Activated T-cell treated with anti-CD3 and anti-CD28 coated beads for 48 hours (primary cell): ENCODE measurements at places on chromosomes 16 and 17.

DNA sequence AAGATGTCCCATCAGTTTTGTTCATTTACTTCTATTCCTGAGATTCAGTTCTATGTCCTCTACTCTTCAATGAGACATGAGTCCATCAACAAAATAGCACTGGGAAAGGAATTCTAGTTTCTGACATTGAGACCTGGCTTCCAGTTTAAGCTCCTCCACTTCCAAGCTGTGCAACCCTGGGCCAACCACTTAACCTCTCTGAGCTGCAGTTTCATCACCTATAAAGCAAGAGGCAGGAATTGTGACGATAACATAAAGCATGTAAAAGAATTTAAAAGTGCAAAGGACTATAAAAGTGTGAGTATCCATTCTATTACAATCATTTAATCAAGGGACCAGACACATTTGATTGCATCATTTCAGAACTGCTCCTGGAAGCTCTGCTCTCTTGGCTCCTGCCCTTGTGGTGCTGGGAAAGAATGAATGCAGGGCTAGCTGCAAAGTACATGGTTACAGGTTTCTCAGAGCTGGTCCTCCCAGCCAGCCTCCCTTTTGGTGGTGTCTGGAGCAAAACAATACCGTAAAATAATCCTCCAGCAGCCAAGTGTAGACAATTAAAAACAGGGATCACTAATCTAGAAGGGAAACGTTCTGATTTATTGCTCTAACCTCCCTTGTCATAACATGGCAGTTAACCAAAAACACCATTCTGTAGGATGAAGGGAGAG lies 113.9 kb downstream of the VPS53 start:
- DNase-seq: no peak

DNA sequence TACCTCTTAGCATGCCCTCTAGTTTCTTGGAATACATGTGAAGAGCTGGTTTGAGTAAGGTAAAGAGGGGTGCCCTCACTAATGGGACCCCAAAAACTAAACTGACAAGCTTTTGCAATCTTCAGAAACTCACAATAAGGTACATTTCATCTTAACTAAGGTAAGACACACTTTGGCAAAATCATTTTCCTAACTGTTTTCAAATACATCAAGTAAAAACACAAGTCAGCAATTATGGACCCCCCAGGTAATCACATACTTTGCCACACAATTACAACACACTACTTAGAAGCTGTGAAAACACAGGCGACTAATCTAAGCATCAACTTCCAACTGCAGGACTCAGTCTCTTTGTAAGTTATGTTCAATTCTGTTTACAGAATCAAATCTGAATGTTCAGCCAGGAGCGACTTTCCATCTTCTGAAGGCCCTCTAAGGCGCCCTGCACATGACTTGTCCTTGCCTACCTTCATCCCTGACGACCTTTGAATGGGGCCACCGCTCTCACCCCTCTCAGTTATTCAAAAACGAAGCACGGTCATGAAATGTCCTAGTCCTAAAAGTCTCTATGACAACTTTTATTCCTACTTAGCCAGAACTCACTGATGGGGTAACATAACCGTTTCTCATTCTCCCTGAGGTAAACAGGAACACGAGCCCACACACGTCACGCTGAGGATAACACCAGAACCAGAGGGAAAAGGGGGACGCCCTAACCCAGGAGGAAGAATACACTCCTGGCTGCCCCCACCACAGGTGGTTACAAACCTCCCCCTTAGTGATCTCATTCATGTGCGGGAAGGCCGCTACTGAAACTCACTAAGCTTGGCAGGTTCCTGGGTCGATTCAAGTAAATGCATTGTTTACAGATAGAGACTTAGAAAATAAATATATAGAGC lies 5.5 kb downstream of the CREBBP start:
- DNase-seq: no peak

GRCh38 chr16:23670137-23670776 lies 8.4 kb upstream of the PLK1 start:
- DNase-seq: peak; percentile 42

DNA sequence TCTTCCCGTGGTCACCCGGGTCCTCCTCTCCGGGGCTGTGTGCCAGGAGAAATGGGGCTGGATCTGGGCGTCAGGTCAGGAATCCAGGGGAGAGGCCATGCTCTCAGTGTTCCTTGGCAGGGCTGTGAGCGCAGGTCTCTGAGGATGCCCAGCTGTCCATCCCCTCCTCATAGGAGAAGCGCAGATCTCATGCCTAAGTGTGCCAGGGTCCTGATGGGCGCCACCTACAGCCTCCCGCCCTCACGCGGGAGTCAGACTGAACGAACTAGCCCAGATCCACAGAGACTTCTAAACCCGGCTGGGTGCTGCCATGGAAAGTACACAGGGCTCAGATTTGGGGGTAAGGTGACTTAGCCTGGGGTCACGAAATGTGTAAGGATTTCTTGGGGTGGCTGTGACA lies 24.3 kb downstream of the MGRN1 start:
- no peak for DNase-seq

GRCh38 chr16:71837150-71837549 lies 8.6 kb upstream of the ATXN1L start:
- no peak for DNase-seq

GRCh38 chr17:2723505-2723996 lies 12.0 kb upstream of the CLUH start:
- DNase-seq: no peak

GRCh38 chr16:62816971-62817519 lies 780.8 kb upstream of the CDH8 start:
- no peak for DNase-seq

- DNase-seq: no peak
Observed at GRCh38 chr17:58300336-58300735, 19.6 kb upstream of the MPO start.

DNA sequence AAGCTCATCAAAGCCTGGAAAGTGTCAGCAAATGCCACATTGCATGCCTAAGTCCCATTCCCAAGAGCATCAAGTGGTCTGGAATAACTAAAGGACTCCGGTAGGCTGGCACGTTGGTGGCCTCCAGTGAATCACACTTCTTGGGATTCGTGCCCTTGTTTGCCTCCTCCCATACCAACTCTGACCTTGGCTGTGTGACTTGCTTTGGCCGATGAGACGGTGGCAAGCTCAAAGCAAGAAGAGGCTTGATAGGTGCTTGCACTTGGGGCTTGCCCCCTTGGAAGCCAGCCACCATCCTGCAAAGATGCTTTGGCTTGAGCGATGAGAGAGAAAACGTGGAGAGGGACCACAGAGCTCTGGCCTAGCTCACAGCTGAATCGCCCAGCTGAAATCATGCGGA lies 313.1 kb upstream of the ZFHX3 start:
- DNase-seq: no peak

DNA sequence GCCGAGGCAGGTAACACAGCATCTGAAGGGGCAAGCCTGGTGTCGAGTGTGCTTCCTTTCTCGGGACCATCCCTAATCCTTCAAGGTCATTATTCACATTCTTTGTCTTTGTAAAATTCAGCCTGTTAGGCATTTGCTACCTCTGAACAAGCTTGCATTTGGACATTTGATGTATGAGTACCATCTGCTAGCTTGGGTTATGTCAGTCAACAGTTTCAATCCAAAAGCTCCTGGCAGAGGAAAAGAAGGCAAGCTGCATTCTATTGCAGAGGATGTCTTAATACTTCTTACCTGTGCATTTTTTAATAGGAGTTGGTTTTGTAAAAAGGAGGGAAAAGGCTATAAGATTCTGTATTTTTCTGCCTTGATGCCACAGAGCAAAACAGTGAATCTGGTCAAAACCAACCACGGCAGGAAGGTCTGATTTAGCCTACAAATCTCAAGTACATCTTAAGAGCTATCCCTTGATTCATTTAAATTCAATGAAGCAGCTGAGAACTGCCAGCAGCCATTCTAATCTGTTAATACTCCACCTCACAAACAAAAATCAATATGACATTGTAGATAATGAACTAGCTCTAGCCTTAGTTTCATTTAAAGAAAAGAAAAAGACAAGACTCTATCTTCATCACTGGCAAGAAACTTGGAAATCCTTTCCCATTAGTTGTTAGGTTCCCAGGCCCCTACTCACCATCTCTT lies 39.0 kb downstream of the TEX2 start:
- no peak for DNase-seq

GRCh38 chr17:14197586-14197985 lies 39.1 kb downstream of the CDRT15 start:
- DNase-seq: peak; percentile 63

DNA sequence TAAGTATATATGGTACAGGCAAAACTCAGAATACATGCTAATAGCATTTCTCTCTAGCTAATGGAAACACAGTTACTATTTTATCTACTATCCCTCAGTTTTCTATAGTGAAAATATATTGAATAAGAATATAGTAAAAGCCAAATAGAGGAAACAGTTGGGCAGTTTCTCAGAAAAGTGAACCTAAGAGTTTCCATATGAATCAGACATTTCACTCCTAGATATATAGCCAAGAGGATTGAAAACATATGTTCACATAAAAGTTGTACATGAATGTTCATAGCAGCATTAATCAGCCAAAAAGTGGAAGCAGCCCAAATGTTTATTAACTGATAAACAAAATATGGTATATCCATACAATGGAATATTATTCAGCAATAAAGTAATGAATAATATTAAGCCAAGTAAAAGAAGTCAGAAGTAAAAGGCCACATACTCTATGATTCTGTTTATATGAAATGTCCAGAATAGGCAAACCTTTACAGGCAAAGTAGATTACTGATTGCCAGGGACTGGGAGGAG lies 134.6 kb downstream of the CYB561 start:
- no peak for DNase-seq

- no peak for DNase-seq
Observed at GRCh38 chr17:12744298-12744697, 45.0 kb upstream of the ARHGAP44 start.

GRCh38 chr17:53475002-53475401 lies 347.7 kb upstream of the KIF2B start:
- DNase-seq: no peak

DNA sequence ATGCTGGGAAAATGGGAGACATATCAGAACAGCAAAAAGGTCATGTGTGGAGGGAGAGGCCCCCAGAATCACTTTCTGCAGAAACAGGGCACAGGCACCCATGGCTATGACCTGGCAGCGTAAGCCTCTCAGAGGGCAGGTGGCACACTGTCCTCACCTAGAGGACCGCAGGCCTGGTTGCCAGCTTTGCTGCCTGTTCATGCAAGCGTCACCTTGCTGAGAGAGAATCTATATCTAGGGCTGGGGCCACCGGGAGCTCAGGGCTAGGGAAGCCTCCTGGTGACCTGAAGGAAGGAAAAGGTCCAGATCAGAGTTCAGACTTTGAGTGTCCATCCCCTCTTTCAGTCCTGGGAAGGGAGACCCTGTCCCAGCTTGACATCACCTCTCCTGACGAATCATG lies 78.7 kb downstream of the GOSR1 start:
- no peak for DNase-seq

DNA sequence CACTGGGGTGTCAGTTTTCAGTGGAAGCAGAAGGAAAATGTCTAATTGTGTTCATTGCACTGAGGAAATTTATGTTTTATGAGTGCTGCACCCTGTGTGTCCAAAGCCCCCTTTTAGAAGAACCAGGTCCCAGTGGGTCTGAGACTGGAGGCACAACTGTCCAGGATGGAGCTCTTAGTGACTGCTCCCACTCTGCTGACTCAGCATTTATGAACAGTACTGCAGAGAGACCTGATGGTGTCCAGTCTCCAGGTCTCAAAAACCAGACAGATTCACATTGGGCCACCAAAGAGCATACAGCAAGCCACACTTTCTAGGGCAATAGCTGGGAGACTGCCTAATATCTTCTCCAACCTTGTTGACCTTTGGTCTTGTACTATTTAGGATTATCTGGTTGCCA lies 321.9 kb downstream of the CBLN1 start:
- no peak for DNase-seq

DNA sequence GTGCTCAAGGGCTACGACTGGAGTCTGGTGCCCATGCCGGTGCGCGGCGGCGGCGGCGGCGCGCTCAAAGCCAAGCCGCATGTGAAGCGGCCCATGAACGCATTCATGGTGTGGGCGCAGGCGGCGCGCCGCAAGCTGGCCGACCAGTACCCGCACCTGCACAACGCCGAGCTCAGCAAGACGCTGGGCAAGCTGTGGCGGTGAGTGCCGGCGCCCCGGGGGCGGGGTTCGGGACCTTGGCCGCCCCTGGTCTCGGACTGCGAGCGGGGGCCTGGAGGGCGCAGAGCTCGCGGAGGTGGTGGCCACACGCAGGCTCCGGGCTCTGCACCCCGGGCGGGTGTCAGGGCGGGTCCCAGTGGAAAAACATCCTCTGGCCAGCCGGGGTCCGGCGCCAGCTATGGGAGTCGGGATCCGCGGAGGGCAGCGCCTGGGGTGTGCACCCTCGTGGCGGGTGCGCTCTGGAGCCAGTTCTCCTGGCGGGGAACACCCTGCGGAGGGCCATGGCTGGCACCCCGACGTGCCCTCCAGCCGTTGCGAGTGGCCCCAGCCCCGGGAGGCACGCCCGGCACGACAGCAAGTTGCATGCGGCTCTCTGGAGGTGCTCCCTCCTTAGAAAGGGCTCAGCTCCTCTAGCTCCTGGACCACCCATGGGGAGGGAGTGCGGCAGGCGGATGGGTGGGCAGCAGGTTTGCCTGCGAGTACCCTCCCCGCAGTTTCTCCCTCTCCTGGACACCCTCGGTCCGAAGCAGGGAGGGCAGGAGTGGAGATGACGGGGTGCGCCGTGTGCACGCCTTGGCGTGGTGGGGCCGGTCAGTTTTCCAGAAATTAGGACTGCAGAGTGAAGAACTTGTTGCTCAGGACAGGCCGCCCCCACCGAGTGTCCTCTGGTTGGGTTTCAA lies 824 bp downstream of the SOX8 start:
- DNase-seq: no peak

GRCh38 chr17:77740481-77740880 lies 218.0 kb upstream of the TNRC6C start:
- DNase-seq: no peak

DNA sequence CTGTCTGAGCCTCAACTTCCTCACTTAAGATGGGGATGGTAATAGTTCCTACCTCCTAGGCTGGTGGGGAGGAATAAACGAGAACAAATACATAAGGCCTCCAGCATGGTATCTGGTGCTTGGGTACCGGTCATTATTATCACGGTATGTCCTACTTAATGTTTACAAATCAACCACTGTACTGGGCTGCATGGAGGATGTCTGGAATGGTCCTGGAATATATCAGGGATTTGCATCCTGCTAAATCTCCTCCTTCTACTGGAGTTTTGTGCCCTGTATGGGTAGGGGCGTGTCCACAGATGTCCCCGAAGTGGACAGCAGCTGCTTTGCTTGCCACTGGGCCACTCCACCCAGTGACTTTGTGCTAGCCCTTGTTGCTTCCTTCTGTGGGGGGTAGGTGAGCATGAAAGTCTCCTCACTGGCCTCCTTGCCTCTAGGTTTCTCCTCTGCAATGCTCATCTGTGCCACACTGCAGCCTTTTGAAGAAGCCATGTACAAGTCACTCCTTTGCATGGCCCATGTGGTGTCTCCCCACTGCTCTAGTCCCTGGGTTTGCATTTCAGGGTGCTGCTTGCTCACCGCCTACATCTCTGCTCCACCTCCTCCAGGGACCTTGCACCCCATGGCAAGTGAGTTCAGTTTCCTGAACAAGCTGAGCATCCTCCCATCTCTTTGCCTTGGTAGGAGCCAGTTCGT lies 2.2 kb upstream of the CMIP start:
- DNase-seq: no peak
